ENCODE measurements at places on chromosomes 6 and 20.

DNA sequence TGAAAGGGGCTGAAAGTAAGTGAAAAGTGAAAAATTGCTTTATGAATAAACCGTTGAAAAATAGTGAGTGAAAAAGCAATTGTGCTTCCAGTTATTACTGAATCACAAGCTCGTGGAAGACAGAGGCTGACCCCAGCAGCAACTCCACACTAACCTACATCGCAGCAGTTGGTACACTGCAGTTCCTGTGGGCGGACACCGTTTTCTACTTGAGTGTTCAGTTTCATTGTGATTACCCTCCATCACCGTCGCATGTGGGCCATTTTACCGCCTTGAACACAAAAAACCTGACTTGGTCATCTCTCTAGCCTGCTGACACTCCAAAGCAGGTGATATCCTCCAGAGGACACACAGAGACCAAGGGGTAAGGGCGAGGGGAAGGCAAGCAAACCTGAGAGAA lies 28.4 kb downstream of the PRDM1 start:
- no peak for DNase-seq

DNA sequence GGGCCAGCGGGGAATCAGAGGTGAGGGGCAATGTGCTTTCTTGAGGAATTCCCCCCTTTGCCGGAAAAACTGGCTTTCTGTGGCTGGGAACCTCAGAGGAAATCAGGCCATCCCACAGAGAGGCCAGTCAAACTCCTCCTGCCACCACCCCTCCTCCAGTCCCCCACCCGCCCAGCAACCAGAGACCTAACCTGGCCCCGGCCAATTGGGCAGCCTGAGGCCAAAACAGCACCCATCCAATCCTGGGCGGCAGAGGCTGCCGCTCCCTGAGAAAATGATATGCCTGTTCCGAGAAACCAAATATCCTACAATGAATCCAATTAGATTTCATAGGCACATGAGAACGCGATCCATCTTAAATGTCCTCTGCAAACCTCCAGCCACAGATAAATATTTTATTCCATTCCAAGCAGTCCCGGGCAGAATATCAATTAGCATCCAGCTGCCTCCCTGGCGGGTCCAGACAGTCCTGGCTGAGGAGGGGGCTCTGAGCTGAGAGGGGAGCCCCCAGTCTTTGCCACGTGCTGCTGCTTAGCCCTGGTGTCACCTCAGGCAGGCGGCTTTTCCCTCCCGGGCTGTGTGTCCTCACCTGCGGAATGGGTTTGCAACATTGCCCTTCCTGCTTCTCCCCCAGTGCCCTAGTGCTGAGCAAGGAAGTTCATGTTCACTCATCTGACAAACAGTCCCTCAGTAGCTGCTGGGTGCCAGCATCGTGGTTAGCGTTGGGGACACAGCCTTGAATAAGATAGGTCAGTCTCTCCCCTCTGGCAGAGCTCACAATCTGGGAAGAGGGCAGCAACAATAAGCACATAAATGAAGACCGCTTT lies 95.0 kb downstream of the DLGAP4 start:
- no peak for DNase-seq

DNA sequence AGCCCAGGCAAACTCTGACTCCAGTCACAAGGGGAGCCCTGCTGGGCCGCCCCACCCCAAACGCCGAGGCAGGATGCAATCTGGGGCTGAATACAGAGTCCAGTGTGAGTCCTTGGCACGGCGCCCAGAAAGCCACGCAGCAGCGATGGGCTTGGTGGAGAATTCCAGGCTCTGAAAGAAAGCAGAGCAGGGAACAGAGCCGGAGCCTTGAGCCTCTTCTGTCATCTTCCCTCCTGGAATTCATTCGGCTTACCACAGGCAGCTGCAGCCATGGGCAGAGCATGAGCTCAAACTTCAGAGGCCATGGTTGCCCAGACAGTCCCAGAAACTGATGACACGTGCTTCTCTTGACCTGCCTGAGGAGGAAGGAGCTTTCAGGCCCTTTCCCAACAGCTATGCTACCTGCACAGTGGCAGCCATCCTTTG lies 441.1 kb upstream of the JARID2 start:
- DNase-seq, result no peak

DNA sequence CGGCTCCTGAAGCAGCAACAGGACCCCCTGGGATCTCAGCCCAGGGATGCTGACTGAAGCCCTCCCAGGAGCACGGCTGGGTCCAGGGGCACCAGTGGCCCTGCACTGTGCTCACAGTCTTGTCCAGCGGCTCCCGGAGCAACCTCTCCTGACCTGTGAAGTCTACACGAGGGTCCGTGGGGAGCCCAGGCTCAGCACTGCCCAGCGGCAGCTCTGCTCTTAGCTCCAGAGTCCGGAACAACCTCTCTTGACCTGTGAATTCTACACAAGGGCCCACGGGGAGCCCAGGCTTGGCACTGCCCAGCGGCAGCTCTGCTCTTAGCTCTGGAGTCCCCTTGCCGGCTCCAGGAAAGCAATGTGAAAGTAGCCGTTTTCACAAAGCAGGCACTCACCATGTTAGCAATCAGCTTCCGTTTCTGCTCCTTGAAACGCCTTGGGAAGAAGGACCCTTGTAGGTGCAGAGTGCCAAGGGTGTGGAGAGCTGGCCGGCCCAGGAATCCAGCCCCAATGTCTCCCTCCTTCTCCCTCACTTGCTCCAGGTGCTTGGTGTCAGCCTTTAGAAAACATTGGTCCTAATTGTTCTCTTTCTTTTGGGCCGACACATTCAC lies 310.9 kb downstream of the CDH4 start:
- DNase-seq, result no peak

DNA sequence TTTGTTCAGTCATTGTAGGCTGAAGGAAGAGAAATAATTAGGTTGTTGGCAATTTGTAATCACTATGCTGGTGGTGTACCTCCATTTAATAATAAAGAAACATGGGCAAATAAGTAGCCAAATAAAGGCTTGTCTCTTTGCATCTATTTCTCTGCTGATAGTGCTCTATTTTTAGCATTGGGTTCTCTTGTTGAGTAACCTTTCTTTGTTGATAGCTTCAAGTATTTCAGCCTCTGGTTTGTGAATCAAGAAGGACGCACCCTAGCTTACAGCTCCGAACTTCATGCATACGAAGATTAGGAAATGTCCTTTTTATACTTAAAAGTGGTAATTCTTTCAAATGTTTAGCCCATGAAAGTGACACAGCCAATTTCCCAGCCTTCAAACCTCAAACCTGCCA lies 2.6 kb downstream of the PPP1R14C start:
- no peak for DNase-seq

DNA sequence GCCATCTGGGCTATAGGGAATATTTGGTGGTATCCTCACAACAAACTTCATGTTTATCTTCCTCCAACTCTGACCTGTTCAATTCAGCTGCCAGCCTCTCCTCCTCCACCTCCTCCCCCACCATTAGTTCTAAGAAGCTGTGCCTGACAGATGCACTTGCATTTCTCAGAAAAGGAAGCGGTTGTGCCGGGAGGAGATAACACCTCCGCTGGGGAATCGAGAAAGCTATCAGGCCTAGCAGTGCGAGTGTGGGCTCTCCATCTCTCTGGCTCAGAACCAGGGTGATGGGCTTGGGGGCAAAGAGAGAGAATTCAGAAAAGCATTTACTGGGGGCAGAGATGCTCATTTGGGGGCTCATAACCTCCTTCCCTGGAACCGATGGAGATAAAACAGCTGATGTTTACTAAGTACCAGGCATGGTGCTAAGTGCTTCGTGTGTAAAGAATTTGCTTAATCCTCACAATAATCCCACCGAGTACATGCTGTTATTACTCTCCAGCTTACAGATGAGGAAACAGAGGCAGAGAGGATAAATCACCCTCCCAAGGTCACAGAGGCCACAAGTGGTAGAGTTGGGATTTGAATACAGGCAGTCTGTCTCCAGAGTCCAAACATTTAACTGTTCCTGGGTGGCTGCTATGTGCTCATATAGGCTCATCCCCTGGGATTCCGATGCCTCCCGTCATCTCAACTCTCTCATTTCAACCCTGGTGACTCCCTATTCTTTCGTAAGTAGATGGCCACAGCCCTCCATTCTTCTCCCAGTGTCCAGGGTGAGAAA lies 38.3 kb downstream of the COX4I2 start:
- peak; percentile 26 for DNase-seq

DNA sequence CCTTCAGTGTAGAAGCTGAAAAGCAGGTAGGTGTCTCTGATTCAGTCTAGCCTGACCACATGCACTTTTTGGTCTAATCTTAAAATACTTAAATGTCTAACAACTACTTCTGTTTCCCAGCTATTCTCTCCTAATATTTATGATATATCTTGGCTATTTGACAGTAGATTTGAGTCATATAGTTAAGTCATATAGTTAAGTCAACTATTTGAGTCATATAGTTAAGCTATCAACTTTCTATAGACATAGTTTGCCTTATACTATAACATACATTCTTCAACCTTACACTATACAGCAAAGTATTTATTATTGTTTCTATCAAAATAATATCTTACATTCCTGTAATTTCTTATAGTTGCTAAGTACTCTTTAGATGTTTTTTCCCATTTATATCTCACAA lies 110.9 kb downstream of the GMDS start:
- DNase-seq, result no peak

GRCh38 chr20:3168079-3168828 lies 5.1 kb downstream of the LZTS3 start:
- DNase-seq, result no peak

DNA sequence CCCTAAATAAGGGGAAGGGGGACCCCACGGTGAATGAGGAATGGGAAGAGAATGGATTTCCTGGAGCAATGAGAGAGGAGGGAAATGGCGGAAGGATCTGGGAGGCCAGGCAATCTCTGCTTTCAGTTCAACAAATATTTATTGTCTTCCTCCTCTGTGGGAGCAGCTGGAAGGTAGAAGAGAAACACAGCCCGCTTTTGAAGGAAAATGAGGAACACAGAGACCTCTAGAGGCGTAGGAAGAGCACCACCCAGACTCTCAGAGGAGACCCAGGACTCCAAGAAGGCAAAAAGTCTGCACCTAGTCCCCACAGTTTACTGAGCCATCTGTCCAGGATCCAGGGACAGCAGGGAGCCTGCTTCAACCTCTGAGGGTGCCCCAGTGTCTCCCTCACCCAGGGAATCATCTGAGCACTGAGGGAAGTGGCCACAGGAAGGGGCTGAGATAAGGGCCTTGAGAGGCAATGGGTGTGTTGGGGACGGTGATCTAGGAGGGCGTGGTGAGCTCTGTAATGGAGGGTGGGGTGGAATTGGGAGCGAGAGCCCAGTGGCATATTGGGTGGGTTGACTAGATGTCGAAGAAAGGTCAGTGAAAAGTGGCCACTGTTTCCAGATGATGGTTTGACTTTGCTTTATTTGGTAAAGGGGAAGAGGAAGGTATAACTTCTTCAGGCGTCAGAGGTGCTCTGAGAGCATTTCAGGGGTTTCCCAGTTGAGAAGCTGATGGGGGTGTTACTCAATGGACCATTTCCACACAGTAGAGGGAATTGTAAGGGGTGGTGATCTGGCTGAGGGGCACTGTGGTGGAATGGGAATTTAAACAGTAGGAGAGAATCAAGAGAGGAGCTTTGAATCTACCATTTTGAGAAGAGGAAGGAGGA lies 610 bp downstream of the PSORS1C1 start:
- no peak for DNase-seq

GRCh38 chr20:23745247-23745646 lies 5.5 kb downstream of the CST1 start:
- DNase-seq, result no peak

DNA sequence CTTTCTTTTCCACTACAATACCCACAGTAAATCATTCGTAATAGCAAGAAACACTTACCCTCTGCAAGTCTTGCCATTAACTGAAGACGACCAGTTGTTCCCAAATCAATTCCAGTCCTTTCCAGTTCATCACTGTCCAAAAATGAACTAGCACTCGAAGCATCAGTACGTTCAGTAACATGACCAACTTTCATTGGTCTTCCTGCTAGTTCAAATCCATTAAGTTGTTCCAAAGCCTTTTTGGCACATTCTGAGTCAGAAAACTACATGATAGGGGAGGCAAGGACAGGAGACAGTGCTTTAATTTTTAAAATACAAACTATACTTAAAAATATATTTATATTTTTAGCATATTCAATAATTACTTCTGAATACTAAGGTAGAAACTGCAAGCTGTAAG lies 14.9 kb downstream of the ROMO1 start:
- DNase-seq, result no peak

- DNase-seq, result no peak
Observed at GRCh38 chr6:150211700-150212511, 69.1 kb downstream of the PPP1R14C start.

GRCh38 chr6:46901882-46902314 lies 19.8 kb downstream of the ADGRF5 start:
- DNase-seq, result no peak

- no peak for DNase-seq
Observed at GRCh38 chr20:44532981-44533331, 11.1 kb upstream of the SERINC3 start.

DNA sequence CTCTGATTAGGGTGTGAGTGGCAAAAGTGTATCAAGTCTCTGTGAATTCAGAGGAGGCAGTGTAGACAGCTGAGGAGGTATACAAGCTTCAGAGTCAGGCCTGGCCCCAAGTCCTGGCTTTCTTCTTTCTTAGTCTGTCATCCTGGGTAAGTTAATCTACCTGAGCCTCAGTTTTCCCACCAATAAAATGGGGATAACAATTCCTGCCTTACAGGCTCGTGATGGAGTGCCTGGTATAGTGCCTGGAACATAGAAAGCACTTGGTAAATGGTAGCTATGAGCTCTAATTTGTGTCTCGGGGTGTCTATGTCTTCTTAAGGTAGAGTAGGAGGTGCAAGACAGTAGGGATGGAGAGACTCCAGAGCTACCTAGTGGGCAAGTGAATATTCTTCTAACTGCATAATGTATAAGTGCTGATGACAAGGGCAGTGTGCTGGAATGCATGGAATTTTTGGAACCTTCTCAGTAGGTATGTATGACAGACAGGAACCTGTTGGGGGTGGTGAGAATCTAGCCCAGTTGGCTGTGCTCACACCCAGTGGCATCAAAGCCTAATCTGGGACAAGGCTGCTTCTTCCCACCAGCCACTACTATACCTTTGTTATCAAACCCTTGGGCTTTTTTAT lies 4.0 kb upstream of the SCUBE3 start:
- no peak for DNase-seq

- DNase-seq, result no peak
Observed at GRCh38 chr20:272718-273117, 15.2 kb downstream of the DEFB132 start.

GRCh38 chr6:105601541-105602236 lies 198.8 kb upstream of the PREP start:
- no peak for DNase-seq

GRCh38 chr6:37272834-37273566 lies 15.1 kb upstream of the TMEM217 start:
- no peak for DNase-seq

DNA sequence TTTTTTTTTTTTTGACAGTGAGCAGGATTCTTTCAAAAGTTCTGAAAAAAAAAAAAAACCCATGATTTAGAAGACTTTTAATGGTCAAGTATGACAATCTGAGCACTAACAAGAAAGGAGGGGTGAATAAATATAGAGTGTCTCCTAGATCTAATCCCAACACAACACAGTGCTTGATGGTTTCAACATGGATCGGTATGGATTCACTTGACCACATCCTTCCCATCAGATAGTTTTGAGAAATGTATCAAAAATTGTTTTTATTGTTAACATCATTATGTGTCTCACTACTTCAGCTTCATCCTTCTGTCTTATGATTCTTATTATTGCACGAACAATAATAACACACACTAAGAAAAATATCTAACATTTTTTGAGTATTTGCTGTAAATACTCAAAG lies 21.0 kb downstream of the KIF13A start:
- DNase-seq, result no peak

GRCh38 chr6:81144346-81144745 lies 608.1 kb downstream of the TENT5A start:
- DNase-seq, result no peak

- no peak for DNase-seq
Observed at GRCh38 chr6:113432521-113433334, 424.4 kb upstream of the MARCKS start.

- no peak for DNase-seq
Observed at GRCh38 chr20:12902992-12903391, 105.8 kb upstream of the SPTLC3 start.

Data from T follicular helper cell (primary cell).